ENCODE measurements at places on chromosomes 1 and 21.
A peak's percentile ranks its signal among the peaks of the same experiment; 100 is the strongest.

- DNase-seq = no peak
Measured at GRCh38 chr1:237769916-237770315, 120.8 kb downstream of the ZP4 start.

GRCh38 chr1:159554696-159555095 is 18.9 kb upstream of the OR10J5 start:
- DNase-seq = no peak

DNA sequence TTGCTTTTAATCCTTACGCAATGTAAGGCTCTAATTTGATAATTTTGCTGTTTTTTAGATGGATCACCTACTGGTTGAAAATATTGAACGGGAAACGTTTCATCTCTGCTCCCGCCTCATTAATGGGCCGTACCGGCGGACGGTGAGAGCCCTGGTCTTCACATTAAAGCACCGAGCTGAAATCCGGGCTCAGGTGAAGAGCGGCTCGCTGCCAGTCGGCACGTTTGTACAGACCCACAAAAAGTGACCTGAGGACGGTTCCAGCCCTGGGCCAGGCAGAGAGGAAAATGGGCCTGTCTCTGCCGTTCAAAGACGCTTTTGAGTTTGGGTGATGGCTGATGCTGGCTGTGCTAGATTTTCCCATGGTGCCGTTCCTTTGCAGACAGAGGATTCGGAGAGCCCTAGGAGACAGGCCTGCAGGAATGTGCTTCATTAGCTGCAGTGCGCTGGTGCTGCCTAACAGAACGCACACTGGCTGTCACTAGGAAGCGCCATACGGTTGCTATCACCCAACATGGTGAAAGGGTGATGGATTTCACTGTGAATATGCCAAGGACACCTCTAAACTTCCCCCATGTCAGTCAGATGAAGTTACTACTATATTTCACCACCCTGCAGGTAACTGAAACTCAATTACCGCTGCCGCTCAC is 42.9 kb downstream of the TCEANC2 start:
- DNase-seq = no peak

DNA sequence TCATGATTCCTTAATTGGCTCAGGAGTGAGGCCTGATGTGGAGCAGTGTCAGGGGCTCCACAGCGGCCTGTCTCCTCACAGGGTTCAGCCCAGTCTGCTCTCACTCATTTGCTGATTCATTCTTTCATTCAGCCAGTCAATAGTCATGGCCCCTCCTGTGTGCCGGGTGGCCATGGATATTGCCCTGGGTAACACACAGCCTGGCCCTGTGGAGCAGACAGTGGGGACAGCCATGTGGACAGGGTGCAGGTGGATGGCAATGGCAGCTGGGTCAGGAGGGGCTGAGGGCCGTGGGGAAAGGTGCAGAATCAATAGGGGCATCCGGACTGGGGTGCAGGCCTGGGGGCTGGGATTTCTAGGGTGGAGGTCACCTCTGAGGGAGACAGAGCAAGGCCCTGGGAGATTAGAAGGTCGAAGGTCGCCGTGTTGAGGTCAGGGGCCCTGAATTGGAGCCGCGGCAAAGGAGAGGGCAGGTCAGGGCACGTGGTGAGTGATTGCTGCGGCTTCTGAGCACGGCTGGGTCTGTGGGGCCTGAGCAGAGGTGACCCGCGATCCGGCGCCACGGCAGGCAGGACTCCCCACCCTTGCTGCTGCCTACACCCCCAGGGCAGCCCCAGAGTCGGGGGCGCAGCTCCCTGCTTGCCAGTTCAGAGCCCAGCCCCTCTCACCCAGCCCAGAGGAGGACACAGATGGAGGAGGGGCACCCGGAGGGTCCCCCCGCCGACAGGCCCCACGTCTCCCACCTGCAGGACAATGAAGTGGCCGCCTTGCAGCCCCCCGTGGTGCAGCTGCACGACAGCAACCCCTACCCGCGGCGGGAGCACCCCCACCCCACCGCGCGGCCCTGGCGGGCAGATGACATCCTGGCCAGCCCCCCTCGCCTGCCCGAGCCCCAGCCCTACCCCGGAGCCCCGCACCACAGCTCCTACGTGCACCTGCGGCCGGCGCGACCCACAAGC is 33.4 kb downstream of the SLC19A1 start:
- DNase-seq = no peak

DNA sequence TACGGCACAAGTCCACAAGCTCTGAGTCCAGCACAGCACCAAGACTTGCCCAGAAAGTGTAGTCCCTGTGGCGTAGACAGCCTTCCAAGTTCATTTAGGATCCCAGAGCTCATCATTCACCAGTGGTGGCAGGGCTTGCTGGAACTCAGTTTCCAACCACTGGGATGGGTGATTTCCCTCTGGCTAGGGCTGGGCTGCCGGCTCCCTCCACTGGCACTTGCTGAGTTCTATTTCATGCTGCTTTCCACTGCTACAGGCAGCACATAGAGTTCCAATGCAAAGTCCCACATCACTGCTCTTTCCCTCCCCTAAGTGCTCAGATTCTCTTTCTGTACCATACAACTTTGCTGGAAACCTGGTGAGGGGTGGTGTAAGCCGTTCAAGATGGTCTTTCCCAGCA is 510.3 kb upstream of the TMPRSS15 start:
- no peak for DNase-seq

- peak; percentile 75 for DNase-seq
Measured at GRCh38 chr1:119870917-119871596, 25.3 kb downstream of the ADAM30 start.

DNA sequence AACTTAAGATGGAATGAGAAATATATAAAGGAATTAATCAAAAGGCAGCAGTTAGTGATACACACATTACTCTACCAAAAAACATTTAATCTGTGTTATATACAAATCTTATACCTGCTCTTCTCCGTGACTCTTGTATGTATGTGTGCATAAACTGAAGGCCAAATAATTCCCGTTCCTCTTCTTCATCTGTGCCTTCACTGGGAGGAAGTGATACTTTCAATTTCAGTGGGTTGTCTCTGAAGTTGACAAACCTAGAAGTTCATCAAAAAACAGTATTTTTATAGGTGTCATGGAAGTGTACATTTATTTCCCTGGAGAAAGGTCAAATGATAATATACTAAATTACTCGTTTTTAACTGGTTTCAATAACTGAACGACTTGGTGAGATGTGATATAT is 19.3 kb downstream of the TRMT13 start:
- no peak for DNase-seq

DNA sequence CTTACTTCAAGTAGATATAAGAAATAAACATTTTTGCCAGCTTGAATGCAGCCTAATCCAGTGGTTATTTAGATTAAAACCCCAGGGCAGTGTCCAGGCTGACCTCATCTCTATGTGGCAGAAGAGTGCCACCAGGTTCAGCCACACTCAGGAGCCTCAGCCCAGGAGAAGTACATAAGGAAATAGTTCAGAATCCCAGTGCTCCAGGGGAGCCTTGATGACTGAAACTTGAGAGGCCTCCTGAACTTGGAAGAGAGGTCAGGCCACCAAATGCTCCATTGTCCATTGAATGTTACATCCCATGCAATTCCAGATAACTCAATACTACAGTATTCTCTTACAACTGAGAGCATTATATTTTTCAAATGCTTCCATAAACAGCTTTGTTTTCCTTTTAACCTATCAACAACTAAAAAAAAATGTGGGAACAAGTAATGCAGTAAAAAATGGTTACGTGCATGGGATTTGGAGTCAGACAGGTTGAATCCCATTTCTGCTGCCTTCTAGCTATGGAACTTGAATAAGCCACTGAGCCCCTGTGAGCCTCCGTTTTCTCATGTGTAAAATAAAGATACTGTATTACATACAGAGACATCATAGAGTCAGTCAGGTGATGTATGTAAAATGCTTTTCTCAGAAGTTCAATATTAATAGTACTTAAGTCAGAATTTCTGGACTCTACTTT is 248.0 kb downstream of the PLPP3 start:
- DNase-seq = no peak

- DNase-seq = no peak
Measured at GRCh38 chr1:7562729-7563605, 208.1 kb upstream of the VAMP3 start.

- no peak for DNase-seq
Measured at GRCh38 chr1:4137621-4138415, 237.7 kb upstream of the C1orf174 start.

GRCh38 chr1:78143152-78143551 is 97.4 kb downstream of the GIPC2 start:
- peak; percentile 21 for DNase-seq

DNA sequence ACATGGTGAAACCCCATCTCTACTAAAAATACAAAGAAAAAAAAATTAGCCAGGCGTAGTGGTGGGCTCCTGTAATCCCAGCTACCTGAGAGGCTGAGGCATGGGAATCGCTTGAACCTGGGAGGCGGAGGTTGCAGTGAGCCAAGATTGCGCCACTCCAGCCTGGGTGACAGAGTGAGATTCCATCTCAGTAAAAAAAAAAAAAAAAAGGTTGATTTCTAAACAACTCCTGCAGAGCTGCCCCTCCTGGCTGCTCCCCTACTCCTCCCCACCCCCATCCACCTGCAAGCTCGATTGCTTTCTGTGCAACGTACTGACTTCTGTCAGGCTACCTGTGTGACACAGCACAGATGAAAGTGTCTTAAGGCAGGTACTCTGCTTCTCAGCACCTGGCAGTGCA is 13.3 kb downstream of the ETV3L start:
- no peak for DNase-seq

GRCh38 chr1:8020032-8020431 is 6.1 kb downstream of the ERRFI1 start:
- no peak for DNase-seq

DNA sequence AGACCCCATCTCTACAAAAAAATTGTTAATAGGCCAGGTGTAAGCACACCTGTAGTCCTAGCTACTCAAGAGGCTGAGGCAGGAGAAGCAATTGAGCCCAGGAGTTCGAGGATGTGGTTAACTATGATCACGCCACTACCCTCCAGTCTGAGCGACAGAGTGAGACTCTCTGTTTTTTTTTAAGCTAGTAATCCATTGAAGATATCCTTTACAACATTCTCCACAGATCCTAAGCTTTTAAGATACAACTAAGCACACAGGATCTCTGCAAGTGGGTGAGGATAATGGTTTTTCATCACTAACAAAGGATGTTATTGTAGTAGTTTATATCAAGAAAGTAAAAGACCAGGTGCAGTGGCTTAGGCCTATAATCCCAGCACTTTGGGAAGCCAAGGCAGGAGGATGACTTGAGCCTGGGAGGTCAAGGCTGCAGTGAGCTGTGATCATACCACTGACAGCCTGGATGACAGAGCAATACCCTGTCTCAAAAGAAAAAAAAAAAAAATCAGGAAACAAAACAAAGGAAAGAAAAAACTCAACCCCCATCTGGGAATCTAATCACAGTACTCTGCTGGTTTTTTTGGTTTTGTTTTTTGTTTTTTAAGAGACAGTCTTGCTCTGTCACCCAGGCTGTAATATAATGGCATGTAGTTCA is 166.1 kb downstream of the RERE start:
- no peak for DNase-seq

GRCh38 chr1:162151900-162152829 is 82.7 kb downstream of the NOS1AP start:
- no peak for DNase-seq

DNA sequence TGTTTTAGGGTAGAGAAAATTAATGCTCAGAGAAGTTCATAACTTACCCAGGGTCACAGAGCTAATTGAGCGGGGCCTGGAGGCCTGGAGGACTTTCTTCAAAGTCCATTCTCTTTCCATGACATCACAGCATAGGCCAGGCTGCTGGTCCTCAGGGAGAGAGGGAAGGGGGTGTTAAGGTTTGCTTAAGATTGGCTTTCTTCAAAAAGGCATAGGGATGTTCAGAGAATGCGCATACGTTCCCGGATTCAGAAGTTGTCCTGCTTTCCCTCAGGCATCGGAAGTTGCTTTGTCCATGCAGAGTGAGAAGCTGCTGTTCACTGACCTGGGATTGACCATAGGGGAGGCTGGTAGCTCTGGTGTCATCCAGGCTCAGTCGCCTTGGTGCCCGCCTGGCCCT is 25.0 kb downstream of the RASSF5 start:
- DNase-seq = no peak

DNA sequence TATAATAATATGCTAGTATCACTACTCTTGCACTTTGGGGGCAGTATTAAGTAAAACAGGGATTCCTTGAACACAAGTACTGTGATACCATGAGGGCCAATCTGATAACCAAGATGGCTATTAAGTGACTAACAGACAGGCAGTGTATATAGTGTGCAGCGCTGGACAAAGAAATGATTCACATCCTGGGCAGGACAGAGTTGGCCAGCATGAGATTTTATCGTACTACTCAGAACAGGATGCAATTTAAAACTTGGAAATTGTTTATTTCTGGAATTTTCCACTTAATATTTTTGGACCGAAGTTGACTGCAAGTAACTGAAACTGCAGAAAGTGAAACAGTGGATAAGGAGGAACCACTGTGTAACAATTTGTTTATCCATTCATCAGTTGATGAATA is 74.6 kb downstream of the DNTTIP2 start:
- DNase-seq = no peak

- peak; percentile 43 for DNase-seq
Measured at GRCh38 chr21:32921632-32922230, 104.0 kb upstream of the OLIG2 start.

DNA sequence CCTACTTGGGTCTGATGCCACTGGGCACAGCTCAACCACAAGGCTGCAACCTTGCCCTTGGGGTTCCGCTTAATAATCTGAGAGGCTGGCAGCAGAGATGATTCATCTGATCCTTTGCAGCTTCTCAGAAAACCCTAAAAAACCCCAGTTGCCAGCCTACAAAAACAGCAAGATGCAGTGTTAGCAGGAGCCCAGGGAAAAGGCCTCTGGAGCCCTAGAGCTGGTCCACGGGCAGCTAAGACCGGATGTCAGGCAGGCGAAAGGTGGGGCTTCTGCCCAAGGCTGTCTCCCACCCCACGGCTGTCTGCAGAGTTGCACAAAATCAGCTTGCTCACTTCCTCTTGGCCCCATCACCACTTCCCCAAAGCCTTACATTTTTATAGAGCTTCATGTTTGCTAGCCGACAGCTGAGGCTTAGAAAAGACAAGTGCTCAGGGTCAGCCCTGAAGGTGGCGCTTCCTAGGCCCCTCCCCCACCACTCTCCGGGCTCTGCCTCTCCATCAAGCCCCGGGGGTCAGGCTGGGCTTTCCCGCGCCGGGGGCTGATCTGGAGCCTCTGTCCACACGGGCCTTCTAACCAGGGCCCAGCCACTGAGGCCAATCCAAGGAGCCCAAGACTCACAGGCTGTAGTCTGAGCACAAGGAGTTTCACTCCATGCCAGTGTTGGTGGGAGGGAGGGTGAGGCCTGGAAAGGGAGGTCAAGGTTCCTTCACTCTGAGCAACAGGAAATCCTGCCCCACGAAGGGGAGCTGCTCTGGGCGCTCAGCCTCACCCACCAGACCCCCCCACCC is 4.2 kb upstream of the ADORA3 start:
- peak; percentile 73 for DNase-seq

- no peak for DNase-seq
Measured at GRCh38 chr1:228316589-228317387, 89.8 kb downstream of the TRIM11 start.

GRCh38 chr1:180743868-180744267 is 112.0 kb downstream of the XPR1 start:
- DNase-seq = no peak

All from memory B cell (primary cell).